AG04450 (cell line): ENCODE measurements at places on chromosomes 7 and 10.

DNA sequence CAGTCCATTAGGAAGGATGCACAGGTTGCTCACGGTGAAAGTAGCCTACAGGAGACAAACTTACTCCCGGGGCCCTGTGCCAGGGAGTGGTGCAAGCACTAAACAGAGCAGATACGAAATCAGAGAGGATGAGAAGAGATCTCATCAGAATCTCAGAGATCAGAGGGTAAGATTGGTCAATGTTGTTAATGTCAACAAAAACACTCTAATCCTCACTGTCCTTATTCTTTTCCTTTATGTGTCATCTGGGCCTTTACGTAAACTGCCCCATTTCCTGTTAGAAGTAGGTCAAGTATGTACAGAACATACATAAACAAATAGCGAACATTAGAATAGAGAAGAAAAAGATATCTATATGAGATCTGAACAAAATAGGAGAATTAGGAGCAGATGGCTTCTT is 163.1 kb downstream of the PPP1R17 start:
- no peak for DNase-seq

DNA sequence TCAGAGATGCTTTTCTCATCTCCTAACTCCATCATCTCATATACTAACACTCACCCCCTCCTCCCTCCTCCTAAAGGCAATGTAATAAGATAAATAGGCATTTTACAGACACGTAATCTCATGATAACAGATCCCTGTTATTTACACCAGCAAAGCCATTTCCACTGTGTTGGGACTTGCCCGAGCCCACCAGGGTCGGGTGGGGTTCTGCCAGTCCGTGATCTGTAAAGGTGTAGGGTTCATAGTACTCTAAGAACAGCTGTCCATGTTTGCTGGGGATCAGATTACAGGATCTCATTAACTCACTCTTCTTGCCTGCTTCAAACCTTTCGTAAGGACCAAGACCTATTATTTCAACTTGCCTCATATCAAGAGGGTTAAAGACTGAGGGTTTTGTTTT is 172.4 kb downstream of the FZD1 start:
- no peak for DNase-seq

- DNase-seq, result no peak
Observed at GRCh38 chr10:133544506-133544905, 17.3 kb downstream of the CYP2E1 start.

DNA sequence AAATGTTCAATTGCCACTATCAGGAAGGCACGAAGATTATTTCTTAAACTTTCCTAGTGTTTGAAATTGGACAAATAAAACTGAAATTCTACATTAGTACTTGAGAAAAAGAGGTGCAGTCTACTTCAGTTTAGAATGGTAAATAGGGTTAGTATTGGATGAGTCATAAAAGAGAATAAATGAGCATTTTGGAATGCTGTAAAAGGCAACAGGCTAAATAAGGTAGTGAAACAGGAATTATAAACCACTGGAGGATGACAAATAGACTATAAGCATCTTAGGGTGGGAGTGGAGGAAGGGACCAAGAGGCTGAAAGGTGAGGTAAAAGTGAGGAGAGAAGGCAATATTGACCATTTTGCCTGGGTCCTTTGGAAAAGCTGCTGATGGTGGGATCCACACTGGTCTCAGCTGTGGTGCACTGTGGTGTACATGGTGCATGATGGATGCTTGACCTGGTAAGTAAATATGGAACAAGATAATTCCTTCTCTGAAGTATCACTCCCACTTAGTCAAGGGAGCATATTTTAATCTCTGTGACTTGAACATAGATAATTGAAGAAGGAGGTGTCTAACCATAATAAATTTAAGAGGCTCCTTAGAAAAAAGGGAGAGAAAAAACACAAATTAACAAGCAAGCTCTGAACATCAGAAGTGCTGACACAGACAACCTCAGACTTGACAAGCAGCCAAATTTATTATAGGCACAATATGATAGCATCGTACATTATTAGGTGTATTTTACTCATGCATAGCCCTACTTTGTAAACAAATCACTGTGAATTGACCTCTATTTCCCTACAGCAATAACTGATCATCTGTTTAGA is 76.4 kb upstream of the SCIN start:
- no peak for DNase-seq

- peak; percentile 39 for DNase-seq
Observed at GRCh38 chr10:93379731-93380575, 102.2 kb downstream of the MYOF start.

DNA sequence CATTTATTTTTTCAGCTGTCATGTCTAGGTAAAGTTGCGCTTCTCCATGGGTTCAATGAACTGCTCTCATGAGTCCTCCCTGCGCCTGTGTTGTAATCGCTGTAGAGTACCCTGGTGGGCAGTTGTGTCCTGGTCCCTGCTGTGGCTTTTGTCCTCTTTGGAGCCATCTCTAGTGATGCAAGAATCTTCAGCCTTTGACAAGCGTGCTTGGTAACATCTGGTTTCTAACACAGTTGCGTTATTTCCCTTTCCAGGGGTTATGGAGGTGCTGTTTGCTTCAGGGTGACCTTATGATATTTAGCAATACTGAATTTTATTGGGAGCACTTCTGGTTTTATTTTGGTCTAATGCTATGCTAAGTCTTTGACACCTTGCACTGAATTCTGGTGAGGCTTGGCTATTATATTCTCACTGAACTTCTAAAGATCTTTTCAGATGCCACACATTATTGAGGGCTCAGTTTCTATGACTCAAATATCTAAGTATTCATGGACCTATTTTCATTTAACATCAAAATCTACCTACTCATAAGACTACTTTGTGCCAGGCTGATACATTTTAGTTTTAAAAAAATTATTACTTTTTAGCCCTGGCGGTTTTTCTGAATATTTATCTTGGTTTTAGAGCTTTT is 88.6 kb downstream of the FANK1 start:
- DNase-seq, result no peak

DNA sequence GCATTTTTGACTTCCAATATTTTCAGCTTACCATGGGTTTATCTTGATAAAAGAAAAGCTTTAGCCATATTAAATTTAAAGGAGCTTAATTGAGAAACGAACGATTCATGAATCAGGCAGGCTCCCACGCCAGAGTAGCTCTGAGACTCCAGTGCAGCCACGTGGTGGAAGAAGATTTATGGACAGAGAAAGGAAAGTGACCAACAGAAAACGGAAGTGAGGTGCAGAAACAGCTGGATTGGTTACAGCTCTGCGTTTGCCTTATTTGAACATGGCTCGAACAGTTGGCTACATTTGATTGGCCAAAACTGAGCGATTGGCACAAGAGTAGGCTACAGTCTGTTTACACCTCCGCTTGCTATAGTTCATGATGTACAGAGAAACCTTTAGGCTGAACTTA is 395.4 kb downstream of the GATA3 start:
- no peak for DNase-seq

GRCh38 chr7:154912871-154913637 is 89.9 kb downstream of the PAXIP1 start:
- no peak for DNase-seq

DNA sequence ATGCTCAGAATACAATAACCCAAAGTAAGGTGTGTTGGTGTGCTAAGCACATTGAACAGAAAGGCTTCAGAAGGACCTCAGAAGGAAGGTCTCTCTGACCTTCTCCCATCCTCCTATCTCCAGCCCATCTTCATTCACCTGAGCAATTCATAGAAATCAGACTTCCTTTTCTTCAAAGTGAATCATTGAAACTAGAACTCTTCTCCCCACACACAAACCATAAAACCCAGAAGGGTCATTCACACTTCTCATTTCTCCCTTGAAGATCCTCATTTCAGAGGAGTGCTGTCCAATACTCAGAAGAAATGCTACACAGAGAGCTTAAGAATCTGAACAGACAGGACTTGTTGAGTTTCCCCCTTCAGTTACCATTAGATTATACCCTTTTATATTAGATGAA is 89.5 kb downstream of the VWDE start:
- DNase-seq, result no peak

DNA sequence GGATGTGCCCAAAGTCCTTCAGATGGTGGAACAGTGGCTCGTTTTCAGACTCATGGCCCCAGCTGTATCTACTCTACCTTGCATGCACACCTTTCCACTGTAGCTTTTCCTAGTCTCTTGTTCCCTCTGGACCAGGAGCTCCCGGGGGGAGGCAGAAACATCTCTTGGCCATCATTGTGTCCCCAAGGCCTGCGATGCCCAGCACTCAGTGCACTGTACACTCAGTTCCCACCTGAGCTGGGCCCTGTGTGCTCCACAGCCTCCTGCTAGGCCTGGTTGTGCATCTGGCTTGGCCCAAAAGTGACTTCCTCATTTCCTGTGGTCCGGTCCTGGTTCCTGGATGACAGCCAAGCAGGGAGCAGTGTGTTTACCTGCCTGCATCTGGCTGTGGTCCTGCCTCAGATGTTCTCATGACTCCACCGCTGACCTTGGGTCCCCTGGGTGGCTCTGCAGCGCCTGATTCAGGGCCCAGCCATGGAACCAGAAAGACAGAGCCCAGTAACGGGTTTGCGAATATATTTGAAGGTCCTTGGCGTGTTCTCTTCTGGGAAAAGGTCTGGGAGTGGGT is 9.9 kb upstream of the DOCK1 start:
- DNase-seq, result no peak

DNA sequence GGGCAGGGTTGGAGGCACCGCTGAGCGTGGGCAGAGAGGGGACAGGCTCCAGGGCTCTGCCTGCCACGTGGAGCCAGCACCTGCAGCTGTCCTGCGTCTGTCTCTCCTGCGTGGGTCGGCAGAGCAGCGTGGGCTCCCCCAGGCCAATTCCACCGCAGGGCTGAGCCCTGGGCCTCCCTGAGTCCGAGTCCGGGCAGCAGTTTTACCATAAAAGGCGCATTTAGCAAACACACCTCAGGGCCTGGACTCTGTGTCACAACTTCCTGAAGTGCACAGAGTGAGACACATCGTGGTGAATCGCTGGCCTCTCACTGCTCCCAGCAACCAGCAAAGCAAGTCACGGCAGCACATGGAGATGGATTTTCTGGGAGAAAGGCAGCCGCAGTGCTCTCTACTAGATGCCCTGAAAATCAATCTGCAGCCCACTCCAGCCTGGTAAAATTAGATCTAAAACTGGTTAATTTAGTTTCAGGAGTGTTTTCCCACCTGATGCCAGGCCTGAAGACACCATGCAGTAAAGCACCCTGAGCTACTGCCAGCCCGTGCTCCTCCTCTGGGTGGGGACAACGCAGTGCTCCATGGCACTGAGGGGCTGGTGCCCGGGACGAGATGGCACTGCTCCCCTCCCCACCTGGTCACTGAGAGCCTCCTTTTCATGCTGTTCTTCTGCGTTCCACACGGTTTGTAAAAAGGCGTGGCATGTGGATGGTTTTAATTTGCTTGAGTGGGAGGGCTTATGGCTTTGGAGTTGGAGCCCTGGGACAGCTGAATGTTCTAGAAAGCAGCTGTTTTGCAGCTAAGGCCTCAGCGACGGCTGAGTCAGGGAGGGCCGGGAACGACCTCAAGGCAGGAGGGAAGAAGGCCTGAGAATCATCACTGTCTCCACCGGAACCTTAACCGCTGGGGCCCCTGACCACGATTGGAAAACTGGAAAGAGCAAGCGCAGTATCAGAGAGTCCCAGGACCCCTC is 336.9 kb downstream of the ADARB2 start:
- no peak for DNase-seq

- no peak for DNase-seq
Observed at GRCh38 chr7:158251061-158251965, 336.3 kb downstream of the PTPRN2 start.

GRCh38 chr10:75922435-75922834 is 491.0 kb downstream of the LRMDA start:
- DNase-seq, result no peak

DNA sequence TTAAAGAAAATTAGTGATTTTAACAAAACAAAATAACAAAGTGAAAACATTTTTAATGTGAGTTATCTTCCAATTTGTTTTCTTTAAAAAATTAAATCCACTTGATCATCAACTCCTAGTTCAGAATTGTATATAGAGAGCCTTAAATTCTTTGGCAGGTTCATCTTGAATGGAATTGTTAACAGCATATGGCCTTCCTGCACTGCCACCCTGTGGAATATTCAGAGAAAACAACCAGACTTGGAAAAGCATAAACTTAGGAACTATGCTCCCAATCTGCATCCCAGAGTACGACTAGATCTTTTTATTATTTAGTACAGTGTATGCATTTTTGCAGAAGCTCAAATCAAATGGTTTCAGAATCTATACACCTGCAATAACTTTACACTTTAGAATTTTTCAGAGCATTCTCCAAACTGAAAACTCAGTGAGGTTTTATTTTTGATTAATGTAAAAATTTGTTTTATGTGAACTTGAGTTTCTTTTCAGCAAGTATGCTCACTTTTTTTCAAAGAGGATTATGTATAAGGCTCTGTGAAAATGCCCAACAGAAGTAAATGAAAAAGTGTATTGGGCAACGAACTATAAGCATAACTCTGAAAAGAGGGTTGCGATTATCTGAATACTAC is 44.9 kb upstream of the ANK3 start:
- DNase-seq, result no peak

DNA sequence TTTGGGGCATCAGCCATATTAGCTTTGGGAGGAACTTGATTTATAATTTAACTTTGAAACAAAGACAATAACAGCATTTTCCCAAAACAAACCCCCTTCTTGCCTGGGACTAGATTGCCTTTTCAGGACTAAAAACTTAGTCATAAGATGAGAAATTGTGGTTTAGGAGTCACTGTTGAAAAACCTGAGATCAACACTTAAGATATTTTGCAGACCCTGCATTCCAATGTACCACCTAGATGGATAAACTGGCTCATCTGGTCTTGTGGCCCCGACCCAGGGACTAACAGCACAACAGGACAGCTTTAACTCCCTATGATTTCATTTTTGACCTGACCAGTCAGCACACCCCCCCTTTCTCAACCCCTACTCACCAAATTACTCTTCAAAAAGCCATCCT is 1165.4 kb downstream of the XPNPEP1 start:
- no peak for DNase-seq

DNA sequence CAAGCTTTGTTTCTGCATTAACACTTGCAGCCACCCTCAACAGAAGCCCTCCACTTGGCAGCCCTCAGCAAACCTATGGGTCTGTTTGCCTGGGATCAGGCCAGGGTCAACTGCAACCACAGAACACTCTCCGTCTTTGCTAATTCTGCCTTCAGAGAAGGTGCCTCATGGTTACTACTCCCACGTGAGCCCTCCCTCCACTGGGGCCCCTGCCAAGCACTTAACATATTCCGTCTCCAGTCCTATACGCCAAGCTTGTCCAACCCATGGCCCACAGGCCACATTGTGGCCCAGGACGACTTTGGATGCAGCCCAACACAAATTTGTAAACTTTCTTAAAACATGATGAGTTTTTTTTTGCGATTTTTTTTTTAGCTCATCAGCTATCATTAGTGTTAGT is 54.7 kb downstream of the HSPA12A start:
- no peak for DNase-seq

- no peak for DNase-seq
Observed at GRCh38 chr10:47031211-47031900, 120.1 kb downstream of the PTPN20 start.

DNA sequence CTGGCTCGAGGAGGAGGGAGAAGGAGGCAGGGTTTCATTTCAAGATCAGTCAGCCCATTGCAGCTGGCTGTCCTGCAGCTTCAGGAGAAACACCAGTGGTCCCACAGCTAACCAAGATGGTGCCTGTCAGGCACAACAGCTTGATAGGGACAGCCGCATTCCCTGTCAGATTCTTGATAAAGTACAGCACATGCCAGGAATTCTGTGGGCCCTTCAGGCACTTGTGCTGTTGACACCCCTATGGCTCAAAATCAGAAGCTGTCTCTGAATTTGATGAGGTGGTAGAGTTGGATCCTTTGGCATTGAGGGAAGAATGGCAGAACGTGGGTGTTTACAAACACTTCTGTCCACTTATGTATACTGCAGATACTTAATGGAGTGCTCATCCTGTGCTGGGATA is 354.3 kb downstream of the KCNMA1 start:
- DNase-seq, result no peak

- no peak for DNase-seq
Observed at GRCh38 chr10:112230325-112230988, 46.9 kb upstream of the GPAM start.
